ENCODE measurements at places on chromosomes 1 and 21.

GRCh38 chr1:40856656-40857302, 5.4 kb downstream of the CITED4 start:
- DNase-seq: no peak

GRCh38 chr1:37197411-37197810, 163.1 kb upstream of the GRIK3 start:
- no peak for DNase-seq

DNA sequence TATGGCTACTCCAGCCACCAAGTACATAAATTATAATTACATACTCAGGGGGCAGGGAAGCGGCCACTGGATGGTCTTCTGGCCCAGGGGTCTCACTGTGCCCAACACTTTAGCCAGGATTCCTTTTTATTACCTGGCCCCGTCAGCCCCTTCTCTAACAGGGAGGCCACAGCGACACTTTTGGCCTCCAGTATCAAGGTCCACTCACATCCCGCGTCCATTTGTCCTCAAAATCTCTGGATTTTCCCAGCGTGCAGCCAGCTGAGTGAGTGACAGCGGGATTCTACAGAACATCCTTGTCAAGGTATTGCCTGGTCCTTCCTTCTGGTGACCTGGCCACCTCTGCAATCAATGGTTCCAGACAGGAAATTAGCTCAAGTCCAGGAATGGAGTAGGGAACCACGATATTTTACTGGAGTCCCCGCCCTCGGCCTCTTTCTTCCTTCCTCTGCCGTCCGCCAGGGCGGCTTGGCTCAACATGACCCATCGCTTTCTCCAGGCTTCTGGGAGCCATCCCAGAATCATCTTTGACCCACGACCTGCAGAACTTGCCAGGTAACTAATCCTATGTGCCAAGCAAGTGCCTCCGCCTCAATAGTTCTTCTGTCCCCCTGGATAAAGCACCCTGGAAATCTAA, 2.7 kb upstream of the COL6A2 start:
- no peak for DNase-seq

- DNase-seq: no peak
These were observed 41.9 kb downstream of the SYDE2 start for GRCh38 chr1:85158910-85159309.

- no peak for DNase-seq
These were observed 119.4 kb downstream of the SIPA1L2 start for GRCh38 chr1:232510367-232511110.

DNA sequence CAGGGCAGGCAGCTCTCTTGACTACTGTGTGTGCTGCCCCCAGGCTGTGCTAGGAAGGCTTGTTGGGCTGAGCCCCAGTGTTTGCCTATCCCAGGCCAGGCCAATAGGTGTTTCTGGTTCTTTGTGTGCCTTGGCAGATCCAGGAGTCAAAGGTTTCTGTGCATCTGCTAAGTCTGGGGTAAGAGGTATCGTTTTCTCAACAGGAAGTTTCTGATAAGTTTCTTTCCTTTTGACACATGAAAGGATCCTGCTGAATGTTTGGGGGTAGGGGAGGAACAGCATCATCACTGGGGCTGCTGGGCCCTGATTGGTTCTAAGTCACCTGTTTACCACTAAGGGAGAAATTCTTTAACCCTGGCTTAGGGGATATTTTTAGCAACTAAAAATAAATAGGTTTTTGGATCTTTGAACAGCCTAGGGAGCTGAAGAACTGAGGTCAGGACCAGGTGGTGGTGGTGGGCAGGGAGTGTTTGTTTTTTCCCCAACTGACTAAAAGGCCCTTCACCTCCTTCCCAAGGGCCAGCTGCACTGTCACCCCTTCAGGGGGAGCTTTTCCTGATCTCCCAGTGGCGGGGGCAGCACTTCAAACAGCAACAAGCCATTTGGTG, 85.1 kb downstream of the KCNN3 start:
- DNase-seq: no peak

DNA sequence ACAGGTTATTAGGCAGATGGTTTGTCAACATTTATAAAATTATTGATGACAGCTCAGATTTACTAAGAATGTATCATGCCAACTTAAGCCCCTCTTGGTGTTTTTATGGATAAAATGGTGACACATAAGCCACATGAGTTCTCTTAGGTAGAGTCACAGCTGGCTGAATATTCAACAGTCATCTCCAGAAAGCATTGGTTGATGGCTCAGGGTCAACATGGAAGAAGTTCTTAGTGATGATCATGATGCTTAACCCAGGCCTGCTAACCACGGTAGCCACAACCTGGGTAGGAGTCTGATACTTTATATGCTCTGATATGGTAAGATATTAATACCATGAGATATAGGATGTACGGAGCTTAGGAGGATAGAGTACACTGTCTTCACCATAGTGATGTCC, 46.4 kb upstream of the SIPA1L2 start:
- DNase-seq: no peak
